CD4-positive, alpha-beta T cell (primary cell): ENCODE measurements at places on chromosomes 3 and 15. TPM values are rescaled to one million over a fixed set of nuclear protein-coding genes. Genes with fewer than 3 reads are reported as not detected.

FOXB1 gene
- total RNA-seq: 0.19 TPM

CLDN16 gene
- total RNA-seq: not detected

RAD51 gene
- total RNA-seq: 1.5 TPM

SCAANT1 gene
- total RNA-seq: 1.4 TPM

PARP16 gene
- 12.9 TPM for total RNA-seq

ZBBX gene
- not detected for total RNA-seq

NANOGP8 gene
- not detected for total RNA-seq

CCR1 gene
- total RNA-seq: 0.34 TPM

IGSF11 gene
- 0.58 TPM for total RNA-seq

GOLGA8O gene
- 1.2 TPM for total RNA-seq

ROBO2 gene
- not detected for total RNA-seq

ISL2 gene
- total RNA-seq: not detected

DNA sequence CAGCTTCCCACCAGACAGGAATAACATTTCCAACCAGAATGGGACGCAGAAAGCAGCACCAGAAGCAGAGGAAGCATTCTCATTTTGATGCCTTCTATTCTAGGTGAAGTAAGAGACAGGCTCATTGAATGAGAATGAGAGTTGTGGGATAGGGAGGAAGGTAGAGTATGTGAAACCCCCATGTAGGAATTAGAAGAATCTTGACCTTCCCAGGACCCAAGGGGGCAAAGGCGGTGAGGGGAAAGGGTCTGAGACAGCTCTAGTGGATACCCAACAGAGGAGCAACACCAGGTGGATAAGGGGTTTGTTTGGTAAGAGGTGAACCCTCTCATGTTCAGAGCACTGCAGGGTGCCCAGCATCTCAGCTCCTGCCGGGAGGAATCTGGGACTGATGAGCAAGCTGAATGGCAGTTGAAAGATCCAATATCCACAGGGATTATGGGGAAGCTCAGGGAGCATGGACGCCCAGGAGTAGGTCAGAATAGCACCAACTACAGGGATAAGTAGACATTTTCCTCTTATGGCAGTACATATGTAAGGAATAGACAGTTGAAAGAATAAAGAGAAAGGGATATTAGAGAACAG is 77.0 kb downstream of the PLCL2 start:
- no peak for DNase-seq

- DNase-seq: no peak
These were observed 41.6 kb upstream of the CLSTN2 start for GRCh38 chr3:139893267-139893962.

DNA sequence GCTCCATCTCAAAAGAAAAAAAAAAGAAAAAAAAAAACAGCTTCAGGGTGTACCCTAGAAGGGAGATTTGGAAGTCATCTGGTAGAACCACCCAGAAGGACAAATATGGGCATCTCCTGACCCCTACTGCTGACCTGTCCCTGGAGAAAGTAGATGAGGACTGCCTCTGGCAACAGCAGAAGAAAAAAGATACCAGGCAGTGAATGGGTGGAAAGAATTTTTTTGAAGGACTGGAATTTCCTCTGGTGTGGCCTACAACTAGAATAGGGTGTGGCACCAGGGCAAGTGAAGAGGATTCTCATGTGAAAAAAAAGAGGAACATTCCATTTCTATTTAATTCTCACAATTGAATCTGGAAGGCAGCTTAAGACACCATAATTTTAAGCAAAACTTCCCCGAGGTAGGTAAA is 3.1 kb downstream of the ANXA2 start:
- DNase-seq: no peak

GRCh38 chr3:193021506-193022010 is 103.9 kb upstream of the MB21D2 start:
- DNase-seq: no peak

DNA sequence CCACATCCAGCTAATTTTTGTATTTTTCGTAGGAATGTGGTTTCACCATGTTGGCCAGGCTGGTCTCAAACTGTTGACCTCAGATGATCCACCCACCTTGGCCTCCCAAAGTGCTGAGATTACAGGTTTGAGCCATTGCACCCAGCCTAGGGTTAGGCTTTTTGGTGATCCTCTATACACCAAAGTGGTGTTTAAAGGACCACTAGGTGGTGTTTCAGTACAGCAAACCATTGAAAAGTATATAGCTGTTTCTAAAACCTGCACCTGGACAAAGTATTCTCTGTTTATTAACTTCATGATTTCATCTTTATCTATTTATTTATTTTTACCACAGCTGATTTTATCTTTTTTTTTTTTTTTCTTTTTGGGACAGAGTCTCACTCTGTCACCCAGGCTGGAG is 68.4 kb downstream of the MINDY2 start:
- no peak for DNase-seq

DNA sequence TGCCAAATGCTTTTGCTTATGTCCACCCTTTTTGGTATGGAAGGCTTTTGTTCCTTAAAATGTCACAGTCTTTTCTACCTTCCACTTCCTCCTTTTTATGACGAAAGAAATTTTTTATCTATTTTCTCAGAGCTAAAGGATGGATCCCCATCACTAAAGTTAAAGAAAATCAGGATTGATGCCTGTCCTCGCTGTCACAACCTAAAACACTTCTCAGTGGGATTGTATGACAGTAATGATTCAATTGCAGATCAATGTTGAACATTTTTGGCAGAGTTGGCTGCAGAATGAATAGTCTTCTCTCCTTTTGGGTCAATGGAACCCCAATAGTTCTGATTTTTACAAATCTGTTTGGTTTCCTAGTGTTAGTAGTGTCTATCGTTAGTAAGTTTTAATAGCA is 549.8 kb upstream of the ROBO2 start:
- DNase-seq: no peak

DNA sequence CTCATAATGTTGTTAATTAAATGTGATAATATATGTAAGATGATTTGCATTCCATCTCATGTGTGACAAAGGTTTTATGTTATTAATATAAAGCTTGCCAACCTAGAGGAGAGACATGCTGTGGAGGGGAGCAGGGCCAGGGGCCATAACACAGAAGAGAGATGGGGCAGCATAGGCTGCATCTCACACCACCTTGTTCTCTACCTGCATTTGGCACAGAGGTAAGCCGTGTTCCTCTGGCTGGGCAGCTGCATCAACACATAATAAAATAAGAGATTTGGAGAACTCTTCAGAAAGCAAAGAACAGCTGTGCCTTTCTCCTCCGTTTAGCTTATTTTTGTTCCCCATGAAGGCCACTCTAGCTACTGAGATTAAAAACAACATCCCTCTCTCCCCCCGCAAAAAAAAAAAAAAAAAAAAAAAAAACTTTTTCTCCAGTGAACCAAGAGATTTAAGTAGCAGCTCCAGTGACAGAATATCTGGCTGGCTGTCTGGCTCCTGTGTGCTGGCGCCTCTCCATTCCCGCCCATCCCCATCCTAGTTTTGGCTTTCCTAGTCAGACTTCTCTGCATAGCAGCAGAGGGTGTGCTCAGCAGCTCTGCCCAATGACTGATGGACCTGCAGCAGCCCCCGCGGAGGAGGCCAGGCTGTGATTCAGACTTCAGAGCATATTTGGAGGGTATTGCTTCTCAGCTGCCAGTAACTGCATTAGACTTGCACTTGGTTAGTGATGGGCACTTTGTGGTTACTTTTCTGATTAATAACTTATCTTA is 52.2 kb upstream of the STXBP5L start:
- no peak for DNase-seq

DNA sequence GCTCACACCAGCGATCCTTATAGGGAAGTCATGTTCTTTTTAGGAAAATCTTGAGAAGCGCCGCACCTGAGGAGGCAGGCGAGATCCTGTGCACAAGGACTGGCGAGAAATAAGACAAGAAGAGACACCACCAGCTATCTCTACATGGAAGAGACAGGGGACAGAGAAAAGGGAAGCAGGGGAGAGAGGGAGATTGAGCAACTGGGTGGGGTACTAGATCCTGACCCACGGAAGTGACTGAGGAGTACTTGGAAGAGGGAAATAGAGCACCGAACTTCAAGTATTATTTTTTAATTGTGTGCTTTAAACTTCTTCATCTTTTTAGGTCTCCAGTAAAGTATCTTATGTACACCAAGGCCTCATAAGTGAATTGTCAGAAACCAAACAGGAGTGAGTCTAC is 742.0 kb upstream of the LMCD1 start:
- DNase-seq: no peak

- DNase-seq: no peak
These were observed 289.5 kb downstream of the GABRG3 start for GRCh38 chr15:27260523-27260922.

- DNase-seq: no peak
These were observed 235.4 kb downstream of the NFKBIZ start for GRCh38 chr3:102084704-102085103.

GRCh38 chr15:95175914-95176658 is 944.7 kb downstream of the MCTP2 start:
- DNase-seq: no peak

GRCh38 chr3:160400030-160400701 is 716 bp downstream of the SMC4 start:
- DNase-seq: peak; percentile 15

GRCh38 chr3:23633261-23633960 is 172.3 kb upstream of the UBE2E1 start:
- DNase-seq: no peak

GRCh38 chr15:100696452-100696851 is 94.1 kb downstream of the ASB7 start:
- DNase-seq: no peak

DNA sequence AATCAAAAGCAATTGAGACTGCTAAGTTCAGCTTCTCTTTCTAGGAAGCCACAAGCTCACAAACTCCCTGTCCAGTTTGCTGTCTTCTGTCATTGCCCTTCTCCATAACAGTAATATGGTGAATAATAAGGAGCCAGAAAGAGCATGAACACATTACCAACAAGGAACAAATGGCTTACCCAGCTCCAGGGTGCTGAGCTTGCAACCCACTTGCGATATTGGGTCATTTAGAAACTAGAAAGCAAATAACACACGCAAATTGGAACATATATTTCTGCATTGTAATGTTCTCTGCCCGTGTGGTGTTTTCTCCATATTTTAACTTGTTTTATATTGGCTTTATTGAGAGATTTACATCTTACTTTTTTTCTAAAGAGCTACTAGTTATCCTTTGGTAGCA is 325.3 kb downstream of the GBE1 start:
- no peak for DNase-seq

GRCh38 chr3:12835052-12835665 is 6.2 kb downstream of the RPL32 start:
- DNase-seq: no peak

DNA sequence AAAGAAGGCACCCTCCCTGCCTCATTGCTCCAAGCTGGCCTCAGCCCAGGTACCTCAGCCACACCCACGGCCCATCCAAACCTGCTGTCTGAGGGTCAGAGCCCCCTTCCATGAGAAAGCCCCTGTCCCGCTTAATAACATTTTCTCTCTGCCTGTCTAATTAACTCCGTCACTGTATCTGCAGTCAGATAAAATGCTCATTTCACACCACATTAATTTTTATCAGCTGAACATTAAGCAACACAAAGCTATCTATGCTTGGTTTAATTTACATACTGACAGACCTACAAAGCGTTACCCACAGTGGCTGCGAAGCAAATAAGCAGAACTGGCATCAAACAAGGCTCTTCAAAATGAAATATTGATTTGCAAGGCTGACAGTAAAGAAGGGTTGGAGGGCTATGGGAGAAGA is 309.8 kb upstream of the ICE2 start:
- no peak for DNase-seq

- peak; percentile 47 for DNase-seq
These were observed 21.7 kb downstream of the SH3BP5 start for GRCh38 chr3:15310491-15311370.

DNA sequence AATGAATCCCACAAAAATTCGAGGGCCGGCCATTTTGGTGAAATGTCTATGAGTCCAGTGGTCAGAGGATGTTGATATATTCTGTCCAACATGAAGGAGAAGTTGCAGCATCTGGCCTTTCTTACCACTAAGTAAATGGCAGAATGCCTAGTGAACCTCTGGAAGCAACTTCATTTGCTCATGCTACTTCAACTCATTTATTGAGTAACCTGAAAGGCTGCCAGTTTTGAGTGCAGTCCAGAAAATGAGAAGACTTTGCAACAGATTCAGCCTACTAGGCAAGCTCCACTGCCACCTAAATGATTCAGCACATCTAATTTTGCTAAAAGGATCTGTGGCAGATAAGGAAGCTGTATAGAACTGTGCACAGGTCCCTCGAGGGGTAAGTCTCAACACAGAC is 265.0 kb downstream of the OPA1 start:
- no peak for DNase-seq

DNA sequence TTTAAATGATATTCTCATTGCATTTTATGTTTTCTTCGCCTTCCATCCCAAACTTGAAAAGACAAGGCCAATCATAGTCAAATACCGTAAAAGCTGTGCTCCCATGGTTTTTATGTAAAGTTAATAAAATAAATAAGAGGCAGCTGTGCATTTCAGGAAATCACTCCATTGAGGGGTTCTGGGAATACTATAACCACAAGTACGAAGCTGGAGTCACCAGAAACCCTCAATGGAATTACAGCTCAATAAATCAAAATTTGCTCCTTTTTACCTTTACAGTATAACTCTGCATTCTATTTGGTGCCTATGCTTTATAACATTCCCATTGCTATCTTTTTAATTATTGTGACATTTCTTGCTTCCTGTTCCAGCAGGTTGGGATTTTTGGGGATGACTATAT is 77.2 kb downstream of the C3orf38 start:
- DNase-seq: no peak

GRCh38 chr3:32912046-32912445 is 39.4 kb upstream of the CCR4 start:
- no peak for DNase-seq

- DNase-seq: no peak
These were observed 66.1 kb downstream of the HMG20A start for GRCh38 chr15:77486542-77487468.

- DNase-seq: no peak
These were observed 394.8 kb downstream of the SI start for GRCh38 chr3:164683489-164683888.

- no peak for DNase-seq
These were observed 42.1 kb upstream of the ACTC1 start for GRCh38 chr15:34837246-34838016.

DNA sequence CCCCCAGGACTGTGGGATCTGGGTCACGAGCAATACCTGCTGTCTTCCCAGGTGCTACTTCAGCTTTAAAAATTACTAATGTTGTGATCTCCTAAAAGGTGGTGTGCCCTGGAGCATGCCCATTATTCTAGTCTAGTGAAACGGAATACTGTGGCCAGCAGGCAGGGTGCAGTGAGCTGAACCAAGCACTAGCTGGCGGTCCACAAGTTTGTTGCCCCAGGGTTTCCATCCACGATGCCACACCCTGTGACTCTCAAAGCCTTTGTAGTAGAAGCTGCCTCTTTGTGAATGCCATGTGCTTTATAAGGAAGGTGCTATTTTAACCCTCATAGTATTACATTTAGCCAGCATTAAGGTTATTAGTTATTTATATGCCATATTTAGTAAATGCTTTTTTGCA is 49.1 kb downstream of the PXYLP1 start:
- DNase-seq: no peak

GRCh38 chr3:100402256-100402655 is 917 bp downstream of the LNP1 start:
- no peak for DNase-seq

GRCh38 chr15:68612979-68613740 is 34.4 kb downstream of the CORO2B start:
- no peak for DNase-seq

GRCh38 chr15:80684697-80685096 is 10.4 kb upstream of the ABHD17C start:
- DNase-seq: no peak
